Skin of body (tissue), 3 donors: ENCODE measurements at places on chromosomes 6 and 20.
A peak's percentile ranks its signal among the peaks of the same experiment; 100 is the strongest.

- DNase-seq: no peak
Measured at GRCh38 chr20:39851459-39851858, 837.6 kb downstream of the MAFB start.

GRCh38 chr20:33499355-33499754 lies 9.5 kb downstream of the CBFA2T2 start:
- peak; percentile 63 for DNase-seq

GRCh38 chr6:10330515-10330914 lies 84.4 kb downstream of the TFAP2A start:
- DNase-seq: no peak

DNA sequence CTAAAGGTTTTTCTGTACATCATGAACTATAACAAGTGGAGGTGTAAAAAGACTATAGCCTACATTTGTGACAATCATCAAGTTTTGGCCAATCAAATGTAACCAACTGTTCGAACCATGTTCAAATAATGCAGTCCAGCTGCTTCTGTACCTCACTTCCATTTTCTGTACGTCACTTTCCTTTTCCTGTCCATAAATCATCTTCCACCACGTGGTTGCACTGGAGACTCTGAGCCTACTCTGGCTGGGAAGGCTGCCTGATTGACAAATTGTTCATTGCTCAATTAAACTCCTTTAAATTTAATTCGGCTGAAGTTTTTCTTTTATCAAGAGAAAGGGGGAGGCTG lies 270.4 kb upstream of the JARID2 start:
- peak; percentile 35 for DNase-seq

GRCh38 chr20:63690898-63691710 lies 5.3 kb upstream of the TNFRSF6B start:
- DNase-seq: no peak

GRCh38 chr20:61119794-61120410 lies 132.2 kb upstream of the CDH4 start:
- no peak for DNase-seq

DNA sequence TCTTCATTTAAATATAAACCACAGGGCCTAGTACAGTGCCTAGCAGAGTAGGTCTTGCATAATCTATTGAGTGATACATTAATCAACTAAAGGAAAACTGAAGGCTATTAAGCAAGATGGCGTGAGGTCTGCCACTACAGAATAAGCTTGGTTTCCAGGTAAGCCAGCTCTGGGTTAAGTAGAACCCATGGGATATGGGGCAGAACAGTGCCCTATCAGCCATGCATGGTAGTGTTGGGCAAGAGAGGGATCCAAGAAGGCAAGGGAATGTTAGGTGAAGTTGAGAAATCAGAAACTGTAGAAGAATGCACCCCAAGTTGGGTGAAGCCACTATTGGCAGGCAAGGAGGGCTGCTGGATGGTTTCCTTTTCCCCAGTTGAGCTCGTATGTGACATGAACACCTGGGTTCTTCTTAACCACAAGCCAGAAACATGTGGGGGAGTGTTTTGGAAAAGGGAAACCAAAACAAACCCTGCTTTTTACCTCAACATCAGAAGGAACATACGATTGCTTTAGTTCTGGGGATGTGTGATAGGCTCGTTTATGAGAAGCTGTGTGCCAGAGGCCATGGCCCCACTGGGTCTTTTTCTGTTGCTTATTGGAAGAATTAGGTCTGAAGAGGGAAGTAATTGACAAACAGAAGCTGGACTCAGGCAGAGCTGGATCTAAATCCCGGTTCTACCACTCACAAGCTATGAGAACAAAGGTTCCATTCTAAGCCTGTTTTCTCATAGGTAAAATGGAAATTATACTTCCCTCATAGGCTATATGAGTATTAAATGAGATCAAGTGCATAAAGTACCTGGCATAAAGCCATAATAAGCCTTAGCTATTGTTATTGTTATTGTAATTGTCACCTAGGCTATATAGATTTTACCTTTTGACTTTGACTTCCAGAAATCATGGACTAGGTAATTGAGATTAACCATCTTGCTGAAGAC lies 33.5 kb downstream of the NEDD9 start:
- no peak for DNase-seq

DNA sequence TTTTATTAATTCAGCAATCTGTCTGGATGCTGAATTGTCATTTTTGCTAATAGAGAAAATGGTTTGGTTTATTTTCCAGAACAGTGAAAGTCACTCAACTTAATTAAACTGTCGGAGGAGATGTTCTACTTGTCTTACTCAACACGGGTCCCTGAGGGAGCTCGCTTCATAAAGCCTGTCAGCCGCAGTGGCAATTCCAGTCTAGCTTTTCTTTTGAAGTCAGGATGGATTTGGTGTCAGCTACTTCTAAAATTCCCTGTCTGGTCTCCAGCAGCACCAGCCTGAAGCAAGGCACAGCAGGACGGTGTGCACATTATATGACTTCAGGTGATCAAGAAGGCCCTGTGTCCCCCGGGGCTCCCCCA lies 261.5 kb downstream of the SLC24A3 start:
- DNase-seq: no peak

DNA sequence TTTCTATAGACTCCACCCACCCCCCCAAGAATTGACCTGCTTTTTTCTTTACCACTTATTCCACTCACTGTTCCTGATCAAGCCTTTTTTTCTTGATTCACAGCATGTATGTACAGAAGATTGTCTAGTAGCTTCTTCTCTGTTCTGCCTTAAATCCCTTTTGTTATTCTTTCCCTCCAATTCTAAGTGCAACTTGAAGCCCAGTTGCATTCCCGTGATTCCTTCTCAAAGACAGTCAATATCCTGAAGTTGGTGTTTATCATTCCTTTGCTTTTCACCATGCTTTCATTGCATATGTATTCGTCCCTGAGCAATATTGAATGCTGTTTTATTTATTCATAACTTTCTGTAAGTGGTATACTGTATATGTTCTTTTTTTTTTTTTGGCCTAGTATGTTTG lies 21.0 kb downstream of the XRN2 start:
- DNase-seq: no peak

GRCh38 chr6:31968791-31969711 lies 2.9 kb downstream of the DXO start:
- DNase-seq: no peak

GRCh38 chr6:299104-299980 lies 7.1 kb downstream of the DUSP22 start:
- no peak for DNase-seq

- DNase-seq: no peak
Measured at GRCh38 chr20:49478266-49478665, 4.2 kb downstream of the KCNB1 start.

- no peak for DNase-seq
Measured at GRCh38 chr6:129946439-129947140, 71.8 kb upstream of the L3MBTL3 start.

DNA sequence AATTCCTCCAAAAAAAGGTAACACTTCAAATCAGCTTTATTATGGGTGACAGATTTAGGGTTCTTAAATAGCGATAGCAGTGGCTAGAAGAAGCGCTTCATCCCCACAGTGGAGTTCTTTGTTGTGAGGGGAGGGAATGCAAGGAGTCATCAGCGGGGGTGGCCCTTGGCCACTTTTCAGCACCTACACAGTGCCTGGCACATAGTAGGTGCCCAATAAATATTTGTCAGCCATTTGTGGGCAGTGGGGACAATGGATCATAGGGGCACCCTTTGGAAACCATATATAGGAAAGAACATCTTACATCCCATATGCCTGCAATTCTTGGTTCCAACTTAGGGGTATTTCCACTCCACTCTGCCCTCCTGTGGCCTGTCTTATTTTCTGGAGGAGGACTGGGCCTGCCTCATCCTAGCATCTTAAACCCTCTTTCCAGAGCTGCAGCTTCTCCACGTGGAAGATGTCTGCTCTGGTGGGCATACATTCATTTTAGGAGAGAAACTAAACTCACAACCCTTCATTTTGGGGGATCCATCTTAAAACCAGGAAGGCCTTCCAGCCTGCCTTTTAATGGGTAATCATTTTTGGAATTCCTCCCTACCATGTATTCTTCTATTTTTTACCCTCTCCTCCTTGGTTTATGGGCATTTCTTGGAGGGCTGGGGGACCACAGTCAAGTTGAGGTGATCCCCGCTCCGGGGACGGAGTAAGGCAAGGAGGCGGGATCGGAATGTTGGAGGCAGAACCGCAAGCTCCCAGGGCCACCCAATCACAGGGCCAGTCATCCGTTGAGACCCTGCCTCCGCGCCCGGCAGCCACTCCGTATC lies 2.6 kb upstream of the GPSM3 start:
- DNase-seq: peak; percentile 82

GRCh38 chr6:56345376-56345995 lies 98.1 kb upstream of the COL21A1 start:
- peak; percentile 83 for DNase-seq

- no peak for DNase-seq
Measured at GRCh38 chr20:36971103-36971502, 19.6 kb upstream of the SAMHD1 start.

GRCh38 chr6:161021998-161022743 lies 30.6 kb downstream of the MAP3K4 start:
- no peak for DNase-seq

DNA sequence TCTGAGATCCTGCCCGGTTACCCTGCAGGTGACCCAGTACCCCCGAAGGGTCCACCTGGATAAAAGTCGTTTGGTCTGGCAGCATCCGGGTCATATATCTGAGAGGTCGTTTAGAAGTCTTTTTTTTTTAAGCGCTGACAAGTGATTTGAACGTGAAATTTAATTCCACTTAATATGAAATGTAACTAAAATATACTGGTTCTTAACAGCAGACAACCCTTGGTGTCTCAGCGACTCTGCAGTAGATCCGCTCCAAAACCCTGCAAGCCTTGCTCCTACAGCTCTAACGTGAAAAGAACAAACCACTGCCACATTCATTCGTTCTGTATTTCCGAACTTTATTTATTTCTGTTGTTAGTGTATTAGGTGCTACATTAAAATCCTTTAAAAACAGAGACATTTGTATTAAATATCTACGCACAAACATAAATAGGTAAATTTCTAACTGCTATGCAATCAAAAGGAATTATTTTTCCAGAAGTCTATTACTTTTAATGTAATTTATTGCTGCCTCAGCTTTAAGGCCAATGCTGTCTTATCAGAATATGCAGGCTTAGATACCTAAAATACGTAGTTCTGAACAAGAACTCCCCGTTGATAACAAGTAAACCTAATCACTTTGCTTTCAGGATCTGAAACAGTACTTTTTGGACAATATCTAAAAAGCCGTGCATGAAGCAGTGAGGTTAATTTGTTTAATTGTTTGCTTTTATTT lies 33.5 kb upstream of the TCF21 start:
- DNase-seq: peak; percentile 27

GRCh38 chr6:105051941-105052471 lies 95.1 kb downstream of the LIN28B start:
- DNase-seq: peak; percentile 1

DNA sequence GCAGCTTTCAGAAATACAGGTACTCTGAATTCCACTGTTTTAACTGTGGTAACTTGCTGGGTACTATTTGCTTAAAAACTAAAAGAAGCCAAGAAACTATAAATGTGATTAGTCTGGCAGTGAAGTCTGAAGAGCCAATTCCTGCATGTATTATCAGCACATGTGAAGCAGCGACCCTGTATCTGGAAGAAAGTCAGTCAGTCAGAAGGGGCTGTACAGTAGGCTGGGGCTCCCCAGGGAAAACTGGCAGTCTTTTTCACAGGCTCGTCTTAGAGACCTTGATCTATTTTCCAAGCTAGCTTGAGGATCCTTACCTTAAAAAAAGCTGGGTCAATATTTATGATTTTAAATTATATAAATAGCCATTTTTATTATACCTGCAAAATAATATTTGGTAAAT lies 104.9 kb downstream of the PDSS2 start:
- no peak for DNase-seq

- peak; percentile 49 for DNase-seq
Measured at GRCh38 chr20:51695574-51696303, 72.5 kb downstream of the ATP9A start.

- no peak for DNase-seq
Measured at GRCh38 chr6:132589454-132589853, at the start of gene TAAR5. Gene TAAR5, minus strand, starts transcription at chr6:132589741. Its CDS starts 55 bp downstream, at chr6:132589686.

GRCh38 chr20:61835301-61835700 lies 230.4 kb downstream of the TAF4 start:
- no peak for DNase-seq

GRCh38 chr6:54621285-54621684 lies 225.3 kb upstream of the FAM83B start:
- no peak for DNase-seq

- DNase-seq: no peak
Measured at GRCh38 chr6:41326092-41326491, 9.3 kb upstream of the NCR2 start.

DNA sequence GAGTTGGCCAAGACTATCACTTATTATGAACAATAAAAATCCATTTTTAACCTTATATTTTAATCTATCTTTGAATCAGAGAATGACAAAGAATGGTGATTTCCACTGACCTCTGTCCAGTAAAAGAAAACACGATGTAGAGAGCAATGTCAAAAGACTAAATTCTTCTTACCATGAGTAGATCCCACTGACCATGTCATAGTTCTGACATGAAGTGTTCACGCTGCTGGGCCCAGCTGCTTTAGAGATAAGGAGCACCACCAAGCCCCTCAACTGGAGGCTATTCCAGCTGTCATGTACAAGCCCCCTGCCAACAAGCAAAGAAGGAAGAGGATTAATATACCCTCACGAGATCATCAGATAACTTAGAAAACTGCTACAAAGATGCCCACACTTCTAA lies 125.3 kb downstream of the PDSS2 start:
- no peak for DNase-seq

GRCh38 chr6:1856381-1856780 lies 246.7 kb downstream of the FOXC1 start:
- no peak for DNase-seq

GRCh38 chr6:39084506-39084905 lies 30.5 kb downstream of the SAYSD1 start:
- DNase-seq: no peak

DNA sequence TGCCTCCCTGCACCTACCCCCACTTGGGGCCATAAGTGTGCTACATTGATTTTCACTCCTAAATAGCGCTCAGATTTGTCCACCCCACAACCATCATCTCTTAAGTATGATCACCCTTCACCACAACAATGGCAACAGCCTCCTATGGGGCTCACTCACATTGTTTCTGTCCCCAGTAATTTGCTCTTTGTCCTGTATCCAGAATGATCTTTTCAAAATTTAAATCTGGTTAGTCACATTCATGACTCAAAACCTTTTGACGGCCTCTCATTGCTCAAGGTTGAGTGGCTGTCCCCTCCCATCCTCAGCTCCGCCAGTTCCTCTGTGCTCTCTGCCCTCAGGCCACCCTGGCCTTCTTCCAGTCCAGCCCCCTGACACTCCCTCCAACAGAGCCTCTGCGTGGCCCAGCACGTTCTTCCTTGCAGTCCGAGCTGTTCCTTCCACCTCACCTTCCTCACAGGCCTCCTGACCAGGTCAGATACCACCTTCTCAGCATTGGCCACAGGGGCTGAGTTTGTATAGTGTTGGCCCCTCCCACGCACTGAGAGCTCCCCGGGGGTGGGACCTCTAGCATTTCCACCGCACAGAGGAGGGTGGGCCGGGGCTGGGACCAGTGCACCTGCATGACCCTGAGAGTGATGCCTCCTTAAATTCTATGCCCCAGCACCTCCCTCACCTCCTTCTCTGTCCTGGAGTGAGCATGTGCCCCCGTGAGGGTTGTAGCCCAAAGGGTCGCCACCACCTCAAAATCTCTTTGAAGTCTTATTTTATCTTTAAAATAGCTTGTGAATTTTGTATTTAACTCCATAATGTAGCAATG lies 2.4 kb upstream of the PPP1R3G start:
- DNase-seq: no peak
